ENCODE measurements at places on chromosomes 13 and 19.

GRCh38 chr13:38180126-38180525 is 169.5 kb upstream of the UFM1 start:
- DNase-seq, result no peak

- no peak for DNase-seq
Observed at GRCh38 chr19:16516381-16516780, 20.2 kb downstream of the C19orf44 start.

- no peak for DNase-seq
Observed at GRCh38 chr19:56133858-56134653, 7.0 kb upstream of the ZNF444 start.

DNA sequence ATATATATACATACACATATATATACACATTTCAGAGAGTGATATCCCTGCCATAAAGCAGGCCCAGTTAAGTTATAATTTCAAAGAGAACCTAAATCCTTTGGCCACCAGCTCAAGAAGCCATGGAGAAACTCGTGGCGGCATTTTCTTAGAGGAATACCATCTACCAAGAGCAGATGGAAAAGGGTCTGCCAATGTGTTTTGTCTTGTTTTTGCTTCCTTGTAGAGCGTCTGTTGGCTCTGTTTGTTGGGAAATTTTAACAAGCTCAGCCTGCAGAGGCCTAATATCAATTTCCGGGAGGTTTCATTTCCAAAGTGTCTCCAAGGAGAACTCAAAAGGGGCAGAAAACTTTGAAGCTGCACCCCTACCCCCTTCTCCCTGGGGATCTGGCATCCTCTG is 140.5 kb downstream of the IER2 start:
- DNase-seq, result no peak

DNA sequence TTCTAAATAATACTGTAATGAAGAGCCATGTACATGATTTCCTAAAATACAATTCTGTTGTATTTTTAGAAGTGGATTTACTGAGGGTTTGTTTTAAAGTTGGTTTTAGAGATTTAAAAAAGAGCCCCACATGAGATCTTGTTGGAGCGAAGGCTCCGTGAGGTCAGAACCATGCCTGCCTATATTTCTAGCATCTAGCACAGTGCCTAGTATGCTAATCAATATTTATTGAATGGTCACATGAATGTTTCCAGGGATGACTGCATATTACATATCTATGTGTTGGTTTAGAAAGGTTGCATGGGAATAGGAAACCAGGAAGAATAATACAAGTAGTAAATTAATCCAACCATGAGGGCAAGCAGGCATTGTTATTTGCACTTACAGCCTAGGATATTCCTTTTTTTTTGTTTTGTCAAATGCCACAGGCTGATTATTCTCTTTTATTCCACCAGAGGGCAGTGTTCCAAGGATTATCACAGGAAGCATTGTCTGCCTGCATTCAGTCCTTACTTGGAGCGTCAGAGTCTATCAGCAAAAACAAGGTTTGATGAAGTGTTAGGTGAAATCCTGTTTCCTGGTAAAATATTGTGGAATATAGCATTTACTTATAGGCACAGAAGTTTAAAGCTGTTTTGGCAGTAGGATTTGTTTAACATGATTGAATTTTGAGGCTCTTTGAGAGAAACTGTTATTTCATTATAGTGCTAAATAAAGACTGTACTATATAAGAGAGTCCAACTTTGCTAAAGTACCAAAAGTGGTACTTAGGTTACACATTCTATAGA is 46.8 kb downstream of the COG3 start:
- DNase-seq, result peak; percentile 8

- DNase-seq, result no peak
Observed at GRCh38 chr13:52780092-52780491, 40.5 kb upstream of the CNMD start.

DNA sequence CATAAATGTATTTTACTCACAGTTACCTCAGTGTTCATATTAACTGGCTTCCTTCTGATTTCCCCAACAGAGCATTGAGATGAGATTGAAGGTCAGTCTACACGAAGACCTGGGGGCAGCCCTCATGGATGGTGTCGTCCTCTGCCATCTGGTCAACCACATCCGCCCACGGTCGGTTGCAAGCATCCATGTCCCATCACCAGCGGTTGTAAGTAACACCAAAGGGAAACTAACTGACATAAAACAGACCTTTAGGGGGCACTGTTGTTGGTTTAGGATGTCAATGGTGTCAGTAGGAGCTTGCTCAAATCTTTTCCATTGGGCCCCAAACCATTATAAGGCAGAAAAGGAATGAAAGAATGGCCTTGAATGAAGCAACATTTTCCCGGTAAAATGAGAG is 68.2 kb downstream of the ESD start:
- no peak for DNase-seq

GRCh38 chr19:17248011-17248776 is 2.5 kb upstream of the NR2F6 start:
- DNase-seq, result no peak
